Large intestine (tissue), 12 donors: ENCODE measurements at places on chromosomes 12 and 14. TPM values are rescaled to one million over a fixed set of nuclear protein-coding genes. Genes with fewer than 3 reads are reported as not detected.

The TPPP2 gene
- polyA plus RNA-seq, result 0.16 TPM

- peak; percentile 36 for DNase-seq
These were observed 31.1 kb downstream of the CCDC177 start for GRCh38 chr14:69543341-69544115.

- DNase-seq, result peak; percentile 93
These were observed at the start of gene PAWR for GRCh38 chr12:79690638-79691510. TSS of gene PAWR (minus strand) at chr12:79690964. CDS start at chr12:79690244, 720 bp downstream.

DNA sequence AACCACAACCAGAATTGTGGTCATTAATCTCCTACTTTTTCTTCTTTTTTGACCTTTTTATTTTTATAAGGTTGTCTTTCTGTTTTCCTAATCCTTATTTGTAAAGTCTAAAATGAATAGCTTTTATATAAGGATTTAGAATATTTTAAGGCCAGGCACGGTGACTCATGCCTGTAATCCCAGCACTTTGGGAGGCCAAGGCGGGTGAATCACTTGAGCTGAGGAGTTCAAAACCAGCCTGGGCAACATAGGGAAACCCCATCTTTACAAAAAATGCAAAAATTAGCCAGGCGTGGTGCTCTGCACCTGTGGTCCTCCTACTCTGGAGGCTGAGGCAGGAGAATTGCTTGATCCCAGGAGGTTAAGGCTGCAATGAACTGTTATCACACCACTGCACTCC lies 55.1 kb downstream of the IFT81 start:
- DNase-seq, result no peak

- DNase-seq, result no peak
These were observed 70.0 kb downstream of the KIF21A start for GRCh38 chr12:39372929-39373328.

GRCh38 chr12:49086116-49086515 lies 8.5 kb downstream of the DHH start:
- DNase-seq, result no peak

DNA sequence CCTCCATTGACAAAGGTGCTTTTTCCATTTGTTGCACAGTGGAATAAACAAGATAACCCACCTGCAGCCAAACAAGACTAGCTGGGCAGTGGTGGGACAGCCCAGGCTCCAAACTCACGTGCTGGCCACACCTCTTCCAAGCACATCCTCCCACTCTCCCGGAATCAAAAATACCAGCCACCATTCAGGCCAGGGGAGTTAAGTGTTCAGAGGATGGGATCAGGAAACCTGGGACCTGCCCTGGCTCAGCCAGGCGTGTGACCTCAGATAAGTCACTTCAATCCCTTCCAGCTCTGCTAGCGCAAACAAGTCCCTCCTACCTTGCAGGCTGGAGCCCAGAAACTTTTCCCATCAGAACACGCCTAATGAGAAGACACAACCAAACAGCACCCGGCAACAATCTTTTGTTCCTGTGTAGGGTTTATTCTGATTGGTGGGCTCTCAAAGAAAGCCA lies 43.3 kb downstream of the ACTN1 start:
- no peak for DNase-seq

The DYNLL1 gene
- 377 TPM for polyA plus RNA-seq

- no peak for DNase-seq
These were observed 47.7 kb downstream of the SPRING1 start for GRCh38 chr12:116689979-116690744.

DNA sequence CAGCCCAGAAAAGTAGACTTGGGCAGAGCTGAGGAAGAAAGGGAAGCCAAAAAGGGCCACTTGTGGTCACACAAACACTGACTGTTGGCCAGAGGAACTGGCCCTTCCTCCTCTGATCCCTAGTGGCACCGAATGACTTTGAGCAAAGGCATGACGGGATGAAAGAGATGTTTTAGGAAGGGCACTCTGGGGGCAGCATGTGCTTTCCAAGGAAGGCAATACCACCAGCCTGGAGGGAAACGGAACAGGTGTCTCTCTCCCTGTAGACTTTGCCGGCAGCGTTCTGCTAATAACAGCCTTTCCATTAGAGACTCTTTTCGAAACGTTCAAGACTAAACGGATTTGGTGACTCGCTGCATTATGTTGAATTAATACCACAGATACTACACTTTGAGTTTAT lies 12.3 kb upstream of the FBXO21 start:
- no peak for DNase-seq

The OVCH1 gene
- 0.28 TPM for polyA plus RNA-seq

- peak; percentile 58 for DNase-seq
These were observed 1.4 kb downstream of the SLC25A29 start for GRCh38 chr14:100304825-100305323.

The REM2 gene
- 0.72 TPM for polyA plus RNA-seq

DNA sequence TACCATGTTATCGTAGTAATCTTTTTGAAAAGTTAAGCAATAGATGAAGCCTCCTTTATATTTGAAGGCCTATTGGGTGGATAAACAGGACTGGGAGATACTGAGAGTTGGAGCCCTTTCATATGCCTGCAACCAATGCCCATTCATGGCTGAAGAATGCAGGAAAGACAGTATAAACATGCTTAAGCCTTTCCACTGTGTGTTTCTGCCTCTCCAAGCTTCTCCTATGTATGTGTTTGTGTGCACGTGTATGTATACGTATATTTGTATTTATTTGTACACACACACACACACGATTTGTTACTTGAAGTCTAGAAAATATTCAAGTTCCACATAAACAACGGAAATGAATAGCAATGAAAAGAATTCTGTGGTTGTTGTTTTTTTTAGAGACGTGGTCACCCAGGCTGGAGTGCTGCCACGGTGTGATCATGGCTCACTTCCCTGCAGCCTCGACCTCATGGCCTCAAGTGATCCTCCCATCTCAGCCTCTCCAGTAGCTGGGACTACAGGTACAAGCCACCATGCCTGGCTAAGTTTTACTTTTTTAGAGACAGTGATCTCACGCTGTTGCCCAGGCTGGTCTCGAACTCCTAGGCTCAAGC lies 1453.5 kb downstream of the AACS start:
- DNase-seq, result no peak

DNA sequence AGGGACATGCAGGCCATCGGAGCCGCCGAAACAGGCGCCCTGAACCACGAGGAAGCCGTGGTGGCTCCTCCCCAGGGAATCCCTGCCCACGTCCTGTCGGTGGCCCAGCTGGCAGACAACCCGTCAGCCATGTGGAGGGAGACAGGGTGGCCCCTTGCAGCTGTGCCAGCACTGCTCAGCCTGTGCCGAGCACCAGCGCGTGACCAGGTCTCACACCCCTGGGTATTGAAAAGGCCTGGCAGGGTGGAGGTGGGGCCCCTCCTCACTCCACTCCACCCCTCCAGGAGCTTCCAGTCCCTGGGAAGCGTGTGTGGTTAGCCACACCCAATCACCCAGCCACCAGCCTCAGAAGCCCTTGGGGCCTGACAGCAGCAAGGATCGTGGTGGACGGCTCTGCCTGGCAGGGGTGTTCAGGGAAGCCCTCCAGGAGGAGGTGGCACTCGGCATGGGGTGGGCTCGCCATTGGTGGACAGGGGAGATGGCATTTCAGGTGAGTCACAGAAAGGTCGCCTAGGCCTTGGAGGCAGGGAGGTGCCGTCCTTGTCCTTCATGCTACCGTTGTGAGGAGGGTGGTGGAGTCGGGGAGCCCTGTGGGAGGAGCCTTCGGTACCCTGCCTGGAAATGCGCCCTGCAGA lies 12.3 kb upstream of the DLK1 start:
- DNase-seq, result no peak

DNA sequence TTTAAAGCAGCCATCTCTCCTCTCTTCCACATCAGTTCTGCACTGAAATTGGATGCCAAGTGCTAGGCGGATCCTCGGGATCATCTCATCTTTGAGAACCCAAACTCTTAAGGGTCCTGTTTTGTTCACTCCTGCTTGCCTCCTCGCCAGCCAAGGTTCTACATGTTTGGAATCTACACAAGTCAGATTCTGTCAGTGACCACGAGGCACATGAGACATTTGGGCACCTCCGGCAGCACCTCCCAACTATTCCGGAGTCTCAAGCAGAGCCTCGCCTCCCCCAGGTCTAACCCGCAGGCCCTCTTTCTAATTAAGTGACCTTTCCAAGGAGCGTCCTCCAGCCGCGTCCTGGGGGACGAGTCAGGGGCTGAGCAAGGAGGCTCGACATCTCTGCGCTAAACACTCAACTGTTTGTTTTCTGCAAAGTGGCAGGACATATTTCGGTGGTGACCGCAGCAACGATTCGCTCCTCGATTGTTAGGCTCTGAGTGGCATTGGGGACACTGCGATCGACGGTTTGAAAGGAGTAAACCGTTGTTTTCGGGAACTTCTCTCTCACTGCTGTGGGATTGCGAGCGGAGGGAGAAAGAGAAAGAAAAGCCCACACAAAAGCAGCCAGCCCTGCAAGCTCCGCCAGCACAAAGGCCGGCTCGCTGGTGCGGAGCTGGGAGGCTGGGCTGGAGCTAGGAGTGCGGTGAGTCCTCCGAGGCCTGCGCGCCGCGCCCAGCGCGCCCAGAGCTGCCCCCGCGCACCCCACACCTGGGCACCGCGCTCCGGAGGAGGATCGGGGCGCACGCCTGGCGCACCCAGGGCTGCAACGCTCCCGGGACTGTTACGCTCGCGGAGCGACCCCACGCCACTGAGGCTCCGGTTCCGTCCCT lies 640 bp downstream of the ARMH4 start:
- DNase-seq, result no peak

The NDRG2 gene
- 76.5 TPM for polyA plus RNA-seq

GRCh38 chr12:90627180-90627896 lies 327.6 kb downstream of the CCER1 start:
- no peak for DNase-seq

DNA sequence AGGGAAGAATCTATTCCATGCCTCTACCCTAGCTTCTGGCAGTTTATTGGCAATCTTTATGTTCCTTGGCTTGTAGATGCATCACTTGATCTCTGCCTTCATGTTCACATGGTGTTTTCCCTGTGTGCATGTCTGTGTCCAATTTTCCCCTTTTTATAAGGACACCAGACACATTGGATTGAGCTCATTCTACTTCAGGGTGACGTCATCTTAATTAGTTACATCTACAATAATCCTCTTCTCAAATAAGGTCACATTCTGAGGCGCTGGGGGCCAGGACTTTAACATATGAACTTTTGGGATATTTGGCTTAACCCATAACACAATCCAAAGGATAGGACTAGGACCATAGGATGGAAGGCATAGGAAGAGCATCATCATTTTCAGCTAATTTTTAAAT lies 101.4 kb downstream of the KCNMB4 start:
- DNase-seq, result no peak

The TCL1B gene
- polyA plus RNA-seq, result 0.03 TPM

GRCh38 chr12:20716037-20716436 lies 20.9 kb downstream of the SLCO1C1 start:
- DNase-seq, result peak; percentile 20

The BCL11B gene
- 4.0 TPM for polyA plus RNA-seq

- DNase-seq, result no peak
These were observed 101.7 kb downstream of the CIT start for GRCh38 chr12:119775246-119775895.

GRCh38 chr12:105041186-105041585 lies 43.1 kb downstream of the ALDH1L2 start:
- no peak for DNase-seq

GRCh38 chr12:106632797-106633450 lies 50.1 kb downstream of the RFX4 start:
- peak; percentile 61 for DNase-seq

GRCh38 chr12:108253540-108253939 lies 85.6 kb downstream of the CMKLR1 start:
- no peak for DNase-seq

GRCh38 chr14:69313176-69313575 lies 53.2 kb downstream of the GALNT16 start:
- DNase-seq, result no peak

DNA sequence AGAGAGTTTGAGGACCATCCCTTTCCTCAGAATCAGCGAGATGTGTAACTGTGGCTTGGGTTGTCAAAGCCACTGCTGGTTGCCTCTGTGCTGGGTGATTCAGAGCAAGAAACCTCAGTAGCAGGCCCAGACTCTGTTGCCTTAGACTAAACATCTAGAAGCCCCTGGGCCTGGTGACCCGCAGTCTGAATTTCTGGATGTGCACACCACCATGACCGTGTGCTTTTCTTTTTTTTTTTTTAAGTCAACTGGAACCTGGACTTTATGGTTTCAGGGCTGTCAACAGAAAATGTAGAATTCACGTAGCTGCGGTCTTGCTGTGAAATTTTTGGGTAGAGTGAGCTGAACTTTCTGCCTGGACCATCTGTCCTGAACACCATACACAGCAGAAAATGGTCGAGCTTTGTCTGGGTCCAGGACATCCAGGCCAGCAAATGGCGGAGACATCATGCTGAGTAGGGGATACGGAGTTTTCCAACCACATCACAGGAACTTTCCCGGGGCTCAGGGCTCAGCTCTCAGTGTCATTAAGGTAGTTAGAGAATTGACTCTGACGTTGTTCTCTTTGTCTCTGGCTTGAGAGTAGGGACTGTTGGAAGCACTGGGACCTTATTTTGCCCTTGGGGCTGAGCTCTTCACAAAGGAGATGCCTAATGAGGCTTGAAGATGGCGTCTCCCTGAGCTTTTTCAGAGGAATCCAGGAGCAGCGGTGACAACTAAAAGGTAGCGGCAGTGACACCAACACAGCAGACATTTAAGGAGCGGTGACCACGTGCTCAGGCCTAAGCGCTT lies 23.0 kb upstream of the BATF start:
- no peak for DNase-seq

DNA sequence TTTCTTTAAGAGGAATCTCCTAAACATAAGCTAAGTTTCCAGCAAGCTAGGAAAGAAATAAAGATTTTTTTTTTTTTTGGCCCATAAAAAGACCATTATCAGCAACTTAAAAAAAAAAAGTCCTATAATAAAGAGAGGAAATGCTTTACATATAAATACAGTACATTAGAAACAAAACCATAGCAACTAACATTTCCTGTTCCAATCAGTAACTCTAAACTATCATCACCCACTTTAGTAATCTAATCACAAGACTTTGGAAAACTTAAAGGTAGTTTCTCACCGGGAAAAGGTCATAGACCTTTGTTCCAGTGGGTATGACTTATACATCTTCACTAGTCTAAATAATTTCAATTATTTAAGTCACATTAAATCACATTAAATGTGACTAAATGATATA lies 11.1 kb downstream of the SPTSSA start:
- DNase-seq, result peak; percentile 27

The LHX5 gene
- not detected for polyA plus RNA-seq

GRCh38 chr12:123996581-123996980 lies 23.6 kb downstream of the ZNF664 start:
- no peak for DNase-seq

DNA sequence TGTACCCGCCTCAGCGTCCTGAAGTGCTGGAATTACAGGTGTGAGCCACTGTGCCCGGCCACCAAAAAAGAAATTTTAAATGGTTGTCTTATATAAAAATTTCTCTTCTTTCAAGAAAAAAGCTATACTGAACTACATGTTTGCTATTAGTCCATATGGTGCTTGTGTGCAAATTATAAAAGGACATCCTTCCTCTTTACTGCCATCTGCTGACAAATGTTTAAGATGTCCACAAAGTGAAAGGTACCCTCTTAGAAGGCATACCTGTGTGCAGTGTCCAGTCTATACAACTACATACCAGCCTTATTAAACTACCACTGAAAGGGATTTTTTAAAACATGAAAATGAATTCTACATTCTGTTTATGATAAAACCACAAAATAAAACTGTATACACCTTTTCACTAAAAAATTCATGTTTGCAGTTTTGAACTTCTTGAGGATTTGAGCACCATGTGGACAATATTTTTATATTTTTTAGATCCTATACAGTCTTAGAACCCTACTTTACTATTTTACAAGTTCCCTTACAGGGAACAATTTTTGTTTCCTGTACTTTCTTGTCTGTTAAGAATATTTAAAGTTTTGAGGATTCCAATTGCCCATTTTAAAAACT lies 32.8 kb upstream of the TOMM20L start:
- DNase-seq, result peak; percentile 14

The GPR84 gene
- polyA plus RNA-seq, result 0.16 TPM
